ELR (cell line): ENCODE measurements at places on chromosomes 1 and 21.

DNA sequence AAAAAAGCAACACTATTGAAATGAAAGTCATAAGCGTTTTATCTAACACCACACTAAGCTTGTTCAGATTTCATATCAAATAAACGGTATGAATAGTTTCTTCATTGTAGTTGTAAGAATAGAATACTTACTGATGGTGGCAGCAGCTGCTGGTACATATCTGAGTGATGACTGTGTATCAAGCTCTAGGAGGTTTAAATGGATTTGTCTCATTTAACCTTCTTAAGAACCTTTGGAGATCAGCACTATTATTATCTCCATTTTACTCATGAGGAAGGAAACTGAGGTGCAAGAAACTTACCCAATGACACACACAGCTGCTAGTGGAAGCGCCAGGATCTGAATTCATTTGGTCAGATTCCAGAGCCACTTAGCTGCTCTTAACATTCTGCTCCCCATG, 104.0 kb downstream of the EIF4G3 start:
- DNase-seq: peak; percentile 52

DNA sequence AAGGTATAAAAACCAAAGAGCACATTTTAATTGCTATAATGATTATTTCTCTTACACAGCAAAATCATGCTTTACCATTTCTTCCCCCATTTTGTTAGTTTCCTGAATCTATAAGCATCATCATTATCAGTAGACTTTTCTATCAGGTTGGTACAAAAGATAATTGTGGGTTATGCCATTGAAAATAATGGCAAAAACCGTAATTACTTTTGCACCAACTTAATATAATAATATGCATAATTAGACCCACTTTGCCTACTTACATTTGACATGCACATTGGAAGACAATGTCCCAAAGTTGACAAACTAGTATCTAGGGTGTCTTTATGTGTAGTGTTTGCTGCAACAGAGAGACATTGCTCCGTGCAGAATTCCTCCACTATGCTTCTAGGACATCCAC, 594.2 kb downstream of the LMO4 start:
- no peak for DNase-seq

DNA sequence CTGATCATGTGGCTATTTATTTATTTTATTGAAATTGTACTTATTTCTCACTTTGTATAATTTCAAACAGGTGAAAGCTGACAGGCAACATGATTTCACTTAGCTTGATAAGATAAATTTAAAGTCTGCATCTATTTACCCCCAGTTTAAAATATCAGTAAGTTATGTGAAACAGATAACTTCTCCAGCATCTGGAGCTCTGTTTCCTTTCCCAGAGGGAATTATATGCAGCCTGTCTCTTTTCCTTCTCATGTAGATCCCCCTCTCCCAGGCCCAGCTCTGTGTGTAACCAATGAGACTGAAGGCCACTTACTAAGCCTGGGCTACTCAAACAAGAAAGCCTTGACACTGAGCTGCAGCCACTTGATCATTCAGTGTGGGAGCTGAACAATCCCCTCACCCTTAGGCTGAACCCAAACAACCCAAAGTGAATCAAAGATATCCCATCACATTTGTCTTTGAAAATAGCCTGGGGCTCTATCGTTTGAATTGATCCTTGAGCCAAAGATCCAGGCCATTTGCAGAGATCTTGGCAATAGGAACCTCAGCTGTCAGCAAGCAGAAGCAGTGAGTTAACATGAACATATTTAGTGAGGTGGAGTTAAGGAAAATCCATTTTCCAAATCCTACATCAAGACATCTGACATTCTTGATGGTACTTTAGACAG, 383.9 kb downstream of the TGFB2 start:
- DNase-seq: no peak

- no peak for DNase-seq
These were observed 8.1 kb upstream of the ALG14 start for GRCh38 chr1:95080879-95081278.

- peak; percentile 53 for DNase-seq
These were observed 95.5 kb downstream of the SSBP3 start for GRCh38 chr1:54310439-54311328.

GRCh38 chr1:183674339-183674738, 21.2 kb upstream of the APOBEC4 start:
- no peak for DNase-seq

GRCh38 chr1:97108179-97108578, 386.6 kb downstream of the PTBP2 start:
- peak; percentile 81 for DNase-seq

GRCh38 chr1:104593413-104594187, 843.9 kb downstream of the AMY1C start:
- no peak for DNase-seq

DNA sequence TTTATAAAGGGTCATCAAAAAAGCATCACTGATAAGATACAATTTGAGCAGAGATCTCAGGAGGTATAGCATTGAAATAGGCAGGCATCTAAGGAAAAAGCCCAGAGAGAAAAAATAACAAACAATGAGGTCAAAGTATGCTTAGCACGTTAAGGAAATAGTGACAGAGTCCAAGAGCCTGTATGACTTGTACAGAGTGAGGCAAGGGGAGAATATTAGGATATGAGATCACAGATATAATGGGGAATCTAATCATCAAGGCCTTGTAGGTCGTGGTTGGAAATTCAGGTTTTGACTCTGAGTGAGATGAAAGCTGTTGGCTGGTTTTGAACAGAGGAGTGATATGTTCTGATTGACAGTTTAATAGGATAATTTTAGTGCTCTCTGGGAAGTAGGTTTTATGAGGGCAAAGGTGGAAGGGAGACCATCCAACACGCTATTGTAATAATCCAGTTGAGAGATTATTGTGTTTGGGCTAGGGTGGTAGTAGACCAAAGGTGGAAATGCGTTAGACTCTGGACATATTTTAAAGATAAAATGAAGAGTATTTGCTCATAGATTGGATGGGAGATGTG, 644.6 kb upstream of the TMPRSS15 start:
- no peak for DNase-seq

DNA sequence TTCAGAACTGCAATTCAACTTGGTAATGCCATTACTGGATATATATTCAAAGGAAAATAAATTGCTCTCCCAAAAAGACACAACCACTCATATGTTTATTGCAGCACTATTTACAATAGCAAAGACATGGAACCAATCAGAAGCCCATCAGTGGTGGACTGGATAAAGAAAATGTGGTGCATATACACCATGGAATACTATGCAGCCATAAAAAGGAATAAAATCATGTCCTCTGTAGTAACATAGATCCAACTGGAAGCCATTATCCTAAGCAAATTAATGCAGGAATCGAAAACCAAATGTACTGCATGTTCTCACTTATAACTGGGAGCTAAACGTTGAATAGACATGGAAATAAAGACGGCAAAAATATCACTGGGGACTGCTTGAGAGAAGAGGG, 117.0 kb downstream of the MAP3K21 start:
- no peak for DNase-seq

GRCh38 chr21:36533468-36533848, 53.5 kb upstream of the CLDN14 start:
- no peak for DNase-seq

DNA sequence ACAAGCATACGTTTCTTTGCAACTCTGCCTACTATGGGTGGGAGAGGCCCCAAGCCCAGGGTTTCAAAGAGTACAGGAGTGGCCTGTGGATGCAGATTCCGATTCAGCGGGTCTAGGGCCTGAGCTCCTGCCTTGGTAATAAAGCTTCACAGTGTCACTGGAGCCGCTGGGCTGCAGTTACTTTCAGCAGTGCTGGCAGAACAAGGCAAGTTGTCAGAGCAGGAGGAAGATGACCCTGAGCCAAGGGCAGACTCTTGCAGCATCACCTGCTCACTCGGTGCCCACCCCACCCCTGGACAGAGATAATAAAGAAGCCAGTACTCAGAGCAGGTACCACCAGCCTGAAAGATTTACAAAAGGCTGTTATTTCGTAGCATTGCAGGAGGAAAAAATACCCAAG, 8.0 kb upstream of the RAP1GAP start:
- DNase-seq: no peak

DNA sequence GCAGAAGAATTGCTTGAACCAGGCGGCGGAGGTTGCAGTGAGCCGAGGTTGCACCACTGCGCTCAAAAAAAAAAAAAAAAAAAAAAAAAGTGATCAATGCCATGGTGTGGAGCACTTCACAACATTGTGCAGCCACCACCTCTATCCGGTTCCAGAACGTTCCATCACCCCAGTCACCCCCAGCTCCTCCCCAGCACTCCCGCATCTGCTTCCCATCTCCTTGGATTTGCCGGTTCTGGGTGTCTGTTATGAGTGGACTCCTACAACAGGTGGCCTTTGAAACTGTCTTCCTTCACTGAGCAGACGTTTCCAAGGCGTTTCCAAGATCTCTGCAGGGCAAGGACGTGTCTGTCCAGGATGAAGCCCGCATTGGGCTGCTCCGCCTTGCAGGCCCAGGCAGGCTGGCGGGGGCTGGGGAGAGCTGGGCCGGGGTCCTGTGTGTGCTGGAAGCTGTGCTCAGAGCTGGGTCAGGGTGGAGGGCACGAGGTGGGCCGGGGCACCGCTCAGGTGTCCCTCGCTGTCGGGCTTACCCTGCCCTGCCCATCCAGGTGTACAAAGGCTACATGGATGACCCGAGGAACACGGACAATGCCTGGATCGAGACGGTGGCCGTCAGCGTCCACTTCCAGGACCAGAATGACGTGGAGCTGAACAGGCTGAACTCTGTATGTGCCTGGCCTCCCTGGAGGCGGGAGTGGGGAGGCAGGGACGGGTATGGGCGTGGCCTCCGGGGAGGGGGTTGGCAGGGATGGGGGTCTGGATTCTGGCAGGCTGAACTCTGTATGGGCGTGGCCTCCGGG, 14.9 kb upstream of the LRRC3 start:
- no peak for DNase-seq

DNA sequence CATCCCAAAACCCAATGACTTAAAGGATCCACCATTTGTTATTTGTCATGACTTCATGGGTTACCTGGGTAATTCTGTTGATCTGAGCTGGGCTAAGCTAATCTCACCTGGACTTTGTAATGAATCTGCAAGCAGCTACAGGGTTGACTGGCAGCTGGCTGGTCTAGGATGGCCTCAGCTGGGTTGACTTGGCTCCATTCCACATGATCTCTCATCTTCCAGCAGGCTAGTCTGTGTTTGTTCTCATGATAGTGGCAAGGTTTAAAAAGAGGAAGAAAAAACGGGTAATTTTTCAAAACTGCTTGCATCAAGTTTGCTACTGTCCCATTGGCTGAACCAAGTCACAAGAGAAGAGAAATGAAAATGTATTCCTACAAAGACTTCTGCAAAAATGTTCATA, 24.8 kb upstream of the ZMYM4 start:
- DNase-seq: no peak

- peak; percentile 68 for DNase-seq
These were observed 39.5 kb downstream of the TOR3A start for GRCh38 chr1:179121159-179121938.

- no peak for DNase-seq
These were observed 40.8 kb upstream of the OSBPL9 start for GRCh38 chr1:51576085-51576444.

DNA sequence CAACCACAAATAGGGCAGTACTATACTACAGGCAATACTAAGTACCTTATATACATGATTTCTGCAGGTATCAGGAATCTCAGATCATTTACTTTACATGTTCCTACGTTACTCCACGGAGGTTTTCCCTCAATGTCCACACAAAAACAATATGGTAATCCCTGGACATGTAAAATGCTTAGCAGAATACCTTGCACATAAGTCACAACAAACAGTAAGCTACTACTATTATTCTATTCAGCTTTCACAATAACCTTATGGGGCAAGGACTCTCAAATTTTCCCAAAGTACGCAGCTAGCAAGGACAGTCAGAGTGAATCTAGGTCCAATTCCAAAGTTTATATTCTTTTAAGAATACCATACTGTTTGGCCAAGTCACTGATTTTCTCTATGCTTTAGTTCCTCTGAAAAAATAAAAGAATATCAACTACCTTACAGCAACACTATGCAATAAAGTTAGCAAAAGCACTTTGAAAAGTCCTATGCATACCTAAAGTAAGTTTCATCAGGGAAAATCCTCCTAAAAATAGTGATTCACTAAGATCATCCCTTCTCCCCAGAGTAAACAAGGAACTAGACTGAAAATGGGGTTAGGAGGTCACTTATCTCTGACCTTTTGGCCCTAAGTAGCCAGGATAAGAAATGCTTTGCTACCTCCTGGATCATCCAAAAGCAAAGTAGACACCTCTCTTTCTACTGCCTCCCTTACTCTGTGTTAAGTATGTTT, 67.4 kb downstream of the LUZP1 start:
- DNase-seq: peak; percentile 53

DNA sequence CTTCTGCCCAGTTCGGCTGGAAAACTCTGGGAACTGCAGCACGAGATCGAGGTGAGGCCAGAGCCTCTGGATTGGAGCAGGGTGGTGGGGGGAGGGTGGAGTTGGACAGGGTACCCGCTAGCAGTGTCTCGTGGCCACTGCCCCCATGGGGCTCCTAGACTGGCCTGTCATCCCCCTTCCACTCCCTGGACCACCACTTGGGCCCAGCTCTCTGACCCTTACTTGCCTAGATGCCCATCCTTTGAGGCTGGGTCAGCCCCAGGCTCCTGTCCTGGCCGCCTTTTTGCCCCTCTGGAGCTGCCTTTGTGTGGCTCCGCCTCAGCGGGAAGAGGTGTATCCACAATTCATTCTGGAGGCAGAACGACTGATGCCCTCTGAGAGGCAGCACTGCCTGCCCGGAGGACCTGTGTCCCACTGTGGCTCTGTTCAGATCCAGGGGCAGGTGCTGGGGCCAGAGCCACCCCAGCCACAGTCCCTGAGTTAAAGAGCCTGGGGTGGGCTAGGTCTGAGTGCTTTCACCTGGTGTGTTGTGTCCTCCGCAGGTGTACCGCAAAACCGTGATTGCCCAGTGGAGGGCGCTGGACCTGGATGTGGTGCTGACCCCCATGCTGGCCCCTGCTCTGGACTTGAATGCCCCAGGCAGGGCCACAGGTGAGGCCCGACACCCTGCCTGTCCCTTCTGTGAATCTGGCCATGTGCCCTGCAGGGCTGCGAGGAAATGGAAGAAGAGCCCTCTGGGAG, 17.7 kb downstream of the FAAH start:
- no peak for DNase-seq

GRCh38 chr1:185603158-185603557, 131.0 kb upstream of the HMCN1 start:
- DNase-seq: no peak

DNA sequence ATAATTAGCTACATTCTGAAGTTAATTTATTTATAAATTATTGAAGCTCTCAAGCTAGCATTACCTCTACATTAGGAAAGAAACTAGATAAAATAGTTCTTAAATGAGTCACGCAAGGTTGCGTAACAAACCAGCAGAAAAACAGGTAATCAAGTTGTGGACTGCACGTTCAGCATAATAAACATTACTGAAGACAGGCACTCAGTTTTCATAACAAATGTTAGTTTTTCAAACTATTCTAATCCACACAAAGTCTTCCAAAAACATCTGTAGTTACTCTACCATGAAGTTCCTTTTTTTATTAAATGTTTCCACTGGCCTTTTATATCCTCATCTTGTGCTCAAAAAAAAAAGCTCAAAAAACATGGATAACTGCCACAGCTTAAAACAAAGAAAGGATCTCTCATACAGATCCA, 1.3 kb downstream of the TOR1AIP2 start:
- peak; percentile 72 for DNase-seq

GRCh38 chr1:41726899-41727748, 191.6 kb downstream of the HIVEP3 start:
- DNase-seq: no peak
